Islet precursor cell (in vitro differentiated cells): ENCODE measurements at places on chromosomes 11 and 22.
A peak's percentile ranks its signal among the peaks of the same experiment; 100 is the strongest.

DNA sequence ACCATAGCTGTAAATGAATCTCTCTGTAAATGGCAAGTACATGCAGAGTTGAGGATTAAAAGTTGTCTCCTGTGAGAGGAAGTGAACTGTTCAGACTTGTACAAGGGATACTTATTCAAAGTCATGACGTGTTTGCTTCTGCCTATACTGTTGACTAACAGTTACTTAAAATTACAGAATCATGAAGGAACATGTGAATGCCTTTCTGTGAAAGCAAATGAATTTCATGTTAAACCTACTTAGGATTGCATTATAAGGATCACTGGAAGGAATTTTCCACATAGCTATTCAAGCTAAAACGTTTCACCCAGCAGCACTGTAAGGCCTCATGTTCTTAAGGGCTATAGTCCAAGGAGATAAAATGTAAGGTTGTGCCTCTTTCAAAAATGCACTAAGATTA, 93.4 kb upstream of the BIRC3 start:
- DNase-seq: no peak

DNA sequence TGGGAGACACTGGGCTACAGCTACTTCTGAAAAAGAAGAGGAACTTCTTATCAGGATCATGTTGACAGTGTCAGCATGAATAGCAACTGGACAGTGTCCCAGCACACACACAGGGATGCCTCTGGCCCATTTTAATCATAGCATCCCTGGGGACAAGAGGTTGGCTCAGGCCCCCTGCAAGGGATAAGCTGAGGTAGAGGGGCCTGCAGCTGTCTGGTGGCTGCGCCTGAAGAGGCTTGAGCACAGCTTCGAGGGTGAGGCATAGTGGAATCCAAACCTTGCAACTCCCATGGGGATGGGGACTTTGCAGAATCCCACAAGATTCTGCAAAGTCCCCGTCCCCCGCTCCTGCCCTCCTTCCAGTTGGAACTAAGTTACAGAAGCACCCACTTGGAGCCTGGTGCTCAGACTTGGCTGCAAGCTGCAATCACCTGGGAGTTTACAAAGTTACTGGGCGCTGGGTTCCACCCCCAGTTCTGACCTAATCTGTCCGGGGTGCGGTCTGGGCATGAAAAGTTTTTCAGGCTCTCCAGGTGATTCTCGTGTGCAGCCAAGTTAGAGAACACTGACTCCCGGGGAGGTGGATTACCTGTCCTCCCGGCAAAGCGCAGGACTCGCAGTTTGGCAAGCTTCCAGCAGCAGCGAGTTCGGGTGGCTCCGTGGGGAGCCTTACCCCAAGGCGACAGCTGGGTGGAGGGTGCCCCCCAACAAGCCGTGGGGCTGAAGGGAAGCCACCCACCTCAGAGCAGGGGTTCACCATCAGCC, 16.0 kb upstream of the LINC01488 start:
- DNase-seq: no peak

DNA sequence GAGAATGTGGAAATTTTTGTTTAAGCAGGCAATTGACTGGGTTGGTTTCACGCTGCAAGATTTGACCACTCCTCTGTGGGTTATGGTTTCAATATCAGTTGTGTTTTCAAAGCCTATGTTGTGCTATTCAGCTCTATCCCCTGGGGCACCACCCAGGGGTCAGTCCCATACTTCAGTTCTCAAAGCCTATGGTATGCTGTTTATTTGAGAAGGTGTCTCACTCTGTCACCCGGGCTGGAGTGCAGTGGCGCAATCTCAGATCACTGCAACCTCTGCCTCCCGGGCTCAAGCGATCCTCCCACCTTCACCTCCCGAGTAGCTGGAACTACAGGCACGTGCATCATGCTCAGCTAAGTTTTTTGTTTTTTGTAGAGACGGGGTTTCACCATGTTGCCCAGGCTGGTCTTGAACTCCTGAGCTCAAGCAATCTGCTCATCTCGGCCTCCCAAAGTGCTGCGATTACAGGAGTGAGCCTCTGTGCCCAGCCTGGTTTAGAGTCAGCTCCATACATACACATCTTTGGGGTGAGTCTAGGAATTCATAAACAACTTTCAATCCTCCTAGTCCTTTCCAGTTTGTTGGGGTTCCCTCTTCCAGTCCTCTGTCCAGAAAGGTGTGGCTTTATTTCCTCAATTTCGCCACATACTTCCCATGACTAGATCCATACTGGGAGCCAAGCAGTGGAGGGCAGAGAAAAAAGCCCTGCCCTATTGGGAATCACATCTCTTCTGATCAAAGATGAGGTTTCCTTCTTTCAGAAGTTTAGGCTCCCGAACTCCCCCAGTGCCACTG, 35.0 kb upstream of the MAPK1 start:
- no peak for DNase-seq

DNA sequence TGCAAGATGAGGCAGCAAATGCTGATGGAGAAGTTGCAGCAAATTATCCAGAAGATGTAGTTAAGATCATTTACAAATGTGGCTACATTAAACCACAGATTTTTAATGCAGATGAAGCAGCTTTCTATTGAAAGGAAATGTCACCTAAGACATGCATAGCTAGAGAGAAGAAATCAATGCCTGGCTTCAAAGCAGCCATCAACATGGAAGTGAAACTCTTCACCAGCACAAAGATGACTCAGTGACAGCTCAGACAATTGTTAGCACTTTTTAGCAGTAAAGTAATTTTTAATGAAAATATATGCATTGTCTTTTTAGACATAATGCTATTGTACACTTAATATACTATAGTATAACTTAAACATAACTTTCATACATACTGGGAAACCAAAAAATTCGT, 71.4 kb downstream of the FANCF start:
- DNase-seq: no peak

- no peak for DNase-seq
These were observed 8.9 kb downstream of the IL18BP start for GRCh38 chr11:72007587-72007986.

GRCh38 chr11:19524171-19524671, 188.4 kb upstream of the NAV2 start:
- DNase-seq: peak; percentile 69

GRCh38 chr11:29449281-29450074, 567.4 kb downstream of the KCNA4 start:
- no peak for DNase-seq
